T-helper 1 cell treated with Interleukin-12 subunit alpha and Interleukin-12 subunit beta and Interleukin-4 antibody, amounts not matched to agents 30 ng/mL and 1 ng/mL, for 36 hours (primary cell): ENCODE measurements at places on chromosomes 11 and 22. TPM values are rescaled to one million over a fixed set of nuclear protein-coding genes. Genes with fewer than 3 reads are reported as not detected.

PHLDA2 gene
- total RNA-seq = 6.1 and 6.2 TPM in 2 replicates

KRTAP5-11 gene
- not detected in 2 replicates for total RNA-seq

CST6 gene
- 0.59 and 0.66 TPM in 2 replicates for total RNA-seq

HMGXB4 gene
- 35.7 and 39.2 TPM in 2 replicates for total RNA-seq

PHOX2A gene
- total RNA-seq = not detected in 2 replicates
